Thyroid gland (tissue), 4 donors: ENCODE measurements at places on chromosomes 16 and 17. TPM values are rescaled to one million over a fixed set of nuclear protein-coding genes. Genes with fewer than 3 reads are reported as not detected.

GRCh38 chr16:89695086-89695874, 6.2 kb downstream of the SPATA2L start:
- H3K36me3 ChIP-seq: peaks cover 38% of the 10 kb centered on the region
- no peaks in the 10 kb centered on the region for H3K27me3 ChIP-seq
- no peak overlapping the region for H3K27ac ChIP-seq
- H3K4me1 ChIP-seq: peaks cover 6% of the 10 kb centered on the region
- H3K4me3 ChIP-seq: no peak overlapping the region

DNA sequence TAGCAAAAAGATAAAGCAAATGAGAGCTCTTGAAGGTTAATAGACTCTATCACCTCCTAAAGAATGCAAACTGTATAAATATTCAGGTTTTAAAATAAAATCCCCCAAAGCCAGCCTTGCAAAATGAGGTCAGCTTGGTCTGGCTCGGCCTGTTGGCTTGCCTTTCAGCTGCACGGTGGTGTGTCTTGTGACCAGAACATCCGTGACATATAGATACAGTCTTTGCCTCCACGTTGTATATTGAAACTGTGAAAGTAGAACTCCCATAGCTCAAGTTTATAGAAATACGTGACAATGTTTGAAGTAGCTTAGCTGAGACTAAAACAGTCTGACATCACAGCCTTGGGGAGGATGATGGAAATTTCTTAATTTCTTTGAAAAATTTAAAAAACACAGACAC, 236.6 kb upstream of the MYOCD start:
- no peak overlapping the region for H3K4me3 ChIP-seq
- no peaks in the 10 kb centered on the region for H3K4me1 ChIP-seq
- no peak overlapping the region for H3K27ac ChIP-seq
- H3K36me3 ChIP-seq: no peaks in the 10 kb centered on the region

DNA sequence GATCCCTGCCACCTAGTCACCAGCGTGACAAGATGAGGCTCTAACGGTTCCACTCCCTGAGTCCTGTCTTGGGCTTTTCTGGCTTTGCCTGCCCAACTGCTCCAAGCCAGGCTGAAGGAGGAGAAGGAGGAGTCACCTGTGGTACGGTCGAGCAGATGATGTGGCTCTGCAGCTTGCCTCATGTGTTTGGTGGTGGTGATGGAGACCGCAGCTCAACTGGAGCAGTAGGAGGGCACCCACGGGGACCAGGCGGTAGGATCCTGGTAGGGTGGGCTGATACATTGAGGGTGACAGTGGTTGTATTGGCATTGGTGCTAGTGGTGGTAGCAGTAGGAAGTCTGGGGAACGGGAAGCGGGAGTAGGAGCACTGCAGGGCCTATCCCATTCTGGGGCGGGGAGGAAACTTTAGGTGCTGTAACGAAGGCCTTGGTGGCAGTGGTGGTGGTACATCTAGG, 202.8 kb upstream of the WSB1 start:
- H3K4me1 ChIP-seq: no peaks in the 10 kb centered on the region
- H3K27ac ChIP-seq: no peak overlapping the region

The VAT1L gene
- 29.7 TPM for total RNA-seq

DNA sequence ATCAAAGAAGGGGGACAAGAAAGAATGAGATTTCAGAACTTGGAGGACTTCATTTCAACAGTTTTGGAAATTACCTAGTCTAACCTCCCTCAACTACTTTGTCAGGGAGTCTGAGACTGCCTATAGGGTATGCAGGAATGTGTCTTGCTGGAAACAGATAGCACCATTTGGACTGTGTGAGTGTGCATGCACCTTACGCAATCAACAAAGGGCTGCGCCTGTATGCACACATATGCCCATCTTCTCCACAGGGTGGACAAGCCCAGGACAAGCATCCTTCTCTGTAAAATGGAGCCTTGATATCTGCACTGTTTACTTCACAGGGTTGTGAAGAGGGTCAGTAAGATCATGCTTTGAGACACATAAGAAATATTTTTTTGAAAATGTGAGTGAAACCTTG, 305.7 kb upstream of the ASIC2 start:
- no peaks in the 10 kb centered on the region for H3K27me3 ChIP-seq
- H3K4me1 ChIP-seq: no peaks in the 10 kb centered on the region
- DNase-seq: no peak
- no peaks in the 10 kb centered on the region for H3K36me3 ChIP-seq

DNA sequence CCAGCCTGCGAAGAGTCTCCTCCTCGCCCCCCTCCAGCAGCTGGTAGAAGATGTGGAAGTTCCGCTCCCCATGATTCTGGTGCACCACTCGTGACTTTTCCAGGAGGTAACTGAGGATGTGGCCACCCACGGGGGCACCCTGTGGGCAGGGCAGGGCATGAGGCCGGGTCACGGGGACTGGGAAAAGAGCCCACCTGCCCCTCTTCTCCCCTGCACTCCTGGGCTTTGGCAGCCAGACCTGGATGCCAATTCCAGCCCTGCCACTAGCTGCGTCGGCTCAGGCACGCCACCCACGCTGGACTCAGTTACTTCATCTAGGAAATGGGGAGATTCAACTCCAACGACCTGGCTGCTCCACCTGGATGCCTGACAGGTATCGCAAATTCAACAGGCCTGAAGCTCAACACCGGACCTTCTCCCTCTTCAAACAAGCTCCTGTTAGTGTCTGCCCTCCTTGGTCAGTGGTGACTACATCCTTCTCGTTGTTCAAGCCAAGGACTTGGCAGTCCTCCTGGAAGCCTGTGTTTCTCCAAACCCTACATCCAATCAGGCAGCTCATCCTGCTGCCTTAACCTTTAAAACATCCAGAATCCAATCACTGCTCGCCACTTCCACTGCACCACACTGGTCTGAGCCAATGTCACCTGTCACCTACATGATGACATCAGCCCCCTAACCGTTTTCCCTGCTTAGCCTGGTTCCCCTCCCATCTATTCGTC, 11.6 kb downstream of the MYO1C start:
- DNase-seq: no peak
- peaks cover 12% of the 10 kb centered on the region for H3K4me1 ChIP-seq

- no peaks in the 10 kb centered on the region for H3K36me3 ChIP-seq
- no peak for DNase-seq
- H3K27me3 ChIP-seq: no peaks in the 10 kb centered on the region
- H3K27ac ChIP-seq: no peak overlapping the region
- H3K4me1 ChIP-seq: peaks cover 24% of the 10 kb centered on the region
- no peak overlapping the region for H3K4me3 ChIP-seq
These were observed 85.4 kb upstream of the CLEC18A start for GRCh38 chr16:69865701-69866100.

- peaks cover 12% of the 10 kb centered on the region for H3K4me1 ChIP-seq
- H3K27me3 ChIP-seq: no peaks in the 10 kb centered on the region
- H3K36me3 ChIP-seq: peaks cover 13% of the 10 kb centered on the region
- no peak overlapping the region for H3K4me3 ChIP-seq
These were observed 5.5 kb downstream of the KNOP1 start for GRCh38 chr16:19712418-19713058.

DNA sequence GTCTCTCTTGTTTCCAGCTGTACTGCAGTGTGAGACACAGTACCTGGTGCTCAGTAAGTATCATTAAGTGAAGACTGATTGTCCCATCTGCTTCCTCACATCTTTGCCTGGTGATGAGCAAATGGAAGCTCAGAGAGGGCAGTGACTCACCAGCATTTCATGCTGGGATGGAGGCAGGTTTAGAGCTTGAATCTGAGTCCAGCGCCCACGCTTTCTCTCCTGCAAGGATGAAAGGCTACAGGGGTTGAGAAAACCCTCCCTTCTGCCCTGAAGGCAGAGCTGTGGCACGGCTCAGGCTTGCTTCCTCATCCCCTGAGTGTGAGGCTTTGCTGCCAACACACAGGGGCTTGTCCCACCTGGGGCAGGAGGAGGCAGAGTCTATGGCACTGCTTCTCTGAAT, 1.5 kb upstream of the RNF112 start:
- H3K4me1 ChIP-seq: no peaks in the 10 kb centered on the region
- H3K27me3 ChIP-seq: no peaks in the 10 kb centered on the region
- H3K4me3 ChIP-seq: no peak overlapping the region
- H3K27ac ChIP-seq: no peak overlapping the region
- no peaks in the 10 kb centered on the region for H3K36me3 ChIP-seq

DNA sequence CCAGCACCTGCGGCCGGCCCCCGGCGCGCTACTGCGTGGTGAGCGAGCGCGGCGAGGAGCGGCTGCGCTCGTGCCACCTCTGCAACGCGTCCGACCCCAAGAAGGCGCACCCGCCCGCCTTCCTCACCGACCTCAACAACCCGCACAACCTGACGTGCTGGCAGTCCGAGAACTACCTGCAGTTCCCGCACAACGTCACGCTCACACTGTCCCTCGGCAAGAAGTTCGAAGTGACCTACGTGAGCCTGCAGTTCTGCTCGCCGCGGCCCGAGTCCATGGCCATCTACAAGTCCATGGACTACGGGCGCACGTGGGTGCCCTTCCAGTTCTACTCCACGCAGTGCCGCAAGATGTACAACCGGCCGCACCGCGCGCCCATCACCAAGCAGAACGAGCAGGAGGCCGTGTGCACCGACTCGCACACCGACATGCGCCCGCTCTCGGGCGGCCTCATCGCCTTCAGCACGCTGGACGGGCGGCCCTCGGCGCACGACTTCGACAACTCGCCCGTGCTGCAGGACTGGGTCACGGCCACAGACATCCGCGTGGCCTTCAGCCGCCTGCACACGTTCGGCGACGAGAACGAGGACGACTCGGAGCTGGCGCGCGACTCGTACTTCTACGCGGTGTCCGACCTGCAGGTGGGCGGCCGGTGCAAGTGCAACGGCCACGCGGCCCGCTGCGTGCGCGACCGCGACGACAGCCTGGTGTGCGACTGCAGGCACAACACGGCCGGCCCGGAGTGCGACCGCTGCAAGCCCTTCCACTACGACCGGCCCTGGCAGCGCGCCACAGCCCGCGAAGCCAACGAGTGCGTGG, 1.5 kb downstream of the NTN1 start:
- no peak for DNase-seq
- no peak overlapping the region for H3K4me3 ChIP-seq
- peaks cover 24% of the 10 kb centered on the region for H3K4me1 ChIP-seq
- H3K36me3 ChIP-seq: no peaks in the 10 kb centered on the region
- H3K27me3 ChIP-seq: peaks cover 11% of the 10 kb centered on the region

DNA sequence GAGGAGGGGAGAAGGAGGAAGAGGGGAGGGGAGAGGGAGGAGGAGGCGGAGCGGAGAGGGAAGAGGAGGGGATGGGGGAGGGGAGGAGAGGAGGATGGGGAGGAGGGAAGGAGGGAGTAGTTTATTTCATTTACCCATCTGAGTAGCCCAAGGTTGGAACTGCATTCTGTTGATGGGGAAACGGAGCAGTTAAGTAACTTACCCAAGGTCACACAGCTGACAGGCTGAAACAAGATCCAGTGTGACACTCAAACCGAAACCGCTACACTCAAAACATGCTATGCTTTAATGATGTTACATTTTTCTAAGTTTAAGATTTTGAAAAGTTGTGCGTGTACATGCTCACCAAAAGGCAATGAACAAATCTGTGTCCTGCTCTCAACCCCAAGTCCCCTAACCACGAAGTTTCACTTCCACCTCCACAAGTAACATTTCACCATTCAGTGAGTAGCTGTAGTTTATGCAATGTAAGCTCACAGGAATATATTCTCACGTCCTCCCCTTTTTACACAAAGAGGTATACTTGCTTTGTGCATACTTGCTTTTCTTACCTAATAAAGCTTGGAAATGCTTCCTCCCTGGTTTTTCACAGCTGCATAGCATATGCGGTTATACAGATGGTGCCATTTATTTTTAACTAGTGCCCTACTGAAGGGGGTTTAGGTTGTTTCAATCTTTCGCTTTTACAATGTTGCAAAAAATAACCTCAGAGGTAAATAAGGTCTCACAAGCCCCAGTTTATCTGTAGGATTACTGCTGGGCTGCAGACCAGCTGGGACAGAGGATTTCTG, 275.3 kb downstream of the PARN start:
- no peak overlapping the region for H3K4me3 ChIP-seq
- DNase-seq: no peak
- H3K27ac ChIP-seq: no peak overlapping the region
- peaks cover 5% of the 10 kb centered on the region for H3K4me1 ChIP-seq
- H3K36me3 ChIP-seq: no peaks in the 10 kb centered on the region

- no peak overlapping the region for H3K4me3 ChIP-seq
- no peaks in the 10 kb centered on the region for H3K36me3 ChIP-seq
- H3K4me1 ChIP-seq: no peaks in the 10 kb centered on the region
- no peaks in the 10 kb centered on the region for H3K27me3 ChIP-seq
- no peak overlapping the region for H3K27ac ChIP-seq
These were observed 480.2 kb downstream of the HS3ST3B1 start for GRCh38 chr17:14781123-14781522.

DNA sequence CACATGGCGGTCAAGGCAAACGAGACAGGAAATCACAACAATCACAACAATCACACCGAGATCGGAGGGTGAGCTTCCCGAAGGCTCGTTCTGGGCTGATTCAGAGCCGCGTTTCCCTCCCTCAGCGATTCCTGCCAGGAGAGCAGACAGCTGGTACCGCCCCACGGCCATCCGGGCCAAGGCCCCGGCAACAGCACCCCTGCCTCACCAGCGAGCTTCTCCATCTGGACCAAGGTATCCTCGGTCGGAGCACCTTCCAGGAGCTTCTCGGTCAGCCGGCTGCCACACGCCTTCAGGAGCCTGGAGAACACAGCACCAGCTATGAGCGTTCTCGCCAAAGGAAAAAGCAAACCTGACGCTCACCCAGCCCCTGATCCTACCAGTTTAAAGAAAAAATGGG, 15.2 kb upstream of the PLD6 start:
- no peaks in the 10 kb centered on the region for H3K4me1 ChIP-seq
- no peaks in the 10 kb centered on the region for H3K27me3 ChIP-seq
- no peak overlapping the region for H3K4me3 ChIP-seq
- no peak overlapping the region for H3K27ac ChIP-seq
- peaks cover 94% of the 10 kb centered on the region for H3K36me3 ChIP-seq

GRCh38 chr17:56213031-56213430, 59.8 kb downstream of the ANKFN1 start:
- no peak overlapping the region for H3K4me3 ChIP-seq
- H3K27me3 ChIP-seq: no peaks in the 10 kb centered on the region
- no peak for DNase-seq

GRCh38 chr17:3531266-3532101, 26.1 kb downstream of the TRPV3 start:
- H3K4me1 ChIP-seq: no peaks in the 10 kb centered on the region
- H3K36me3 ChIP-seq: no peaks in the 10 kb centered on the region
- no peak overlapping the region for H3K27ac ChIP-seq
- no peaks in the 10 kb centered on the region for H3K27me3 ChIP-seq
- H3K4me3 ChIP-seq: no peak overlapping the region

DNA sequence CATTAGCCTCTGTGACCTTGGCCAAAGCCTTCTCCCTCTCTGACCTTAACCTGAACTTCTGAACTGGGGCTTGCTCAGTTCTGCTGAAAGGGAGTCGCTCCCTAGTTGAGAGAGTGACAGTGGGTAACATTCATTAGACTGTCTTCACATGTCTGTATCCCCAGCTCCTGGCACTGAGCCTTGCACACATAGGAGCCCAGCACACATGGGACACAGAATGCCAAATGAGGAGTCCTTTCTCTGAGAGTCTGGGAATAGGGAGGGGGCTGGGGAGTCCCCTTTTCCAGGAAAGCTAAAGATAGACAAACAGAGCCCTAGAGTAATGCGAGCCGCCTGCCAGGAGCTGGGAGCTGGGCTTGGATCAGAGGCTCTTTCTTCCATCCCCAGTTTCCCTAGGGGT, 2.5 kb downstream of the TAC4 start:
- H3K4me1 ChIP-seq: no peaks in the 10 kb centered on the region
- no peak overlapping the region for H3K4me3 ChIP-seq
- no peaks in the 10 kb centered on the region for H3K27me3 ChIP-seq
